AG20443 (cell line): ENCODE measurements at places on chromosomes 12 and 14.
A peak's percentile ranks its signal among the peaks of the same experiment; 100 is the strongest.

- DNase-seq: no peak
These were observed 113.1 kb downstream of the TRAFD1 start for GRCh38 chr12:112238441-112238840.

GRCh38 chr14:99127651-99128167 lies 144.3 kb downstream of the BCL11B start:
- DNase-seq: no peak

- no peak for DNase-seq
These were observed 34.1 kb upstream of the INF2 start for GRCh38 chr14:104655128-104655848.

DNA sequence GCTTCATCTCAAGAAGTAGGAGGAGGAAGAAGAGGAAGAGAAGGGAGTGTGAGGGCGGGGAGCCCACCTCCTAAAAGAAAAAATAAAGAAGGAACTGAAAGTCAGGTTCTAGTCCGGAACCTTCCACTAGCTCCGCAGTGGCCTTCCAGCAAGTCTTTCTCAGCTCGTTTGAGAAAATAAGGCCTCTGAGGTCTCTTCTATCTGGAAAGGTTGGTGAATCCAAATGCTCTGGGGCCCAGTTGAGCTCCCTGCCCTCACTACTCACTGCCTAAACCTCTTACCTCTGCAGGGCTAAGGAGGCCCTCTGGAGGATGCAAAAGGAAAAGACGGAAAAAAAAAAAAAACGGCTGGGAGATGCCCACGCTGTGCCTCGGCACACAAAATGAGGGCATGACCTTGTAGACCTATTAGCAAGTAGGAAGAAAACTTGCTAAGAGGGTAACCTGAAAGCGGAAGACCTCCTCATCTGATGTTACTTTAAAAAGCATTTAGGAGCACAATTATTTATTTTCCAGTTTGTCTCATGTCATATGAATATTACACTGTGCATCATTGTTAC lies 35.9 kb downstream of the FBLN5 start:
- peak; percentile 58 for DNase-seq

DNA sequence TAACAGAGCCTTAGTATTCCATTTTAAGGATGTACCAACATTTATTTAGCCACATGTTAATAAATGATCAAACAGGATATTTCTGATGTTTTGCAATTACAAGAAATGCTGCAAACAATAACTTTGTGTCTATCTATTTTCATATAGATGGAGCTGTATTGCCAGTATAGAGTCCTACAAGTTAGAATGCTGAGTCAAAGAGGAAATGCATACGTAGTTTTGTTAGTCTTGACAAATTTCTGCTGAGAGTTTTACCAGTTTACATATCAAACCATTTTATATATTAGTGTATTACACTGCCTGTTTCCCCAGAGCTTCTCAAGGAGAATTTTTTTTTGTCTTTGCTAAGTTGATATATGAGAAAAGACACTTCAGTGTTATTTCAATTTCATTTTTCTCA lies 541.7 kb downstream of the SLC16A7 start:
- DNase-seq: no peak

DNA sequence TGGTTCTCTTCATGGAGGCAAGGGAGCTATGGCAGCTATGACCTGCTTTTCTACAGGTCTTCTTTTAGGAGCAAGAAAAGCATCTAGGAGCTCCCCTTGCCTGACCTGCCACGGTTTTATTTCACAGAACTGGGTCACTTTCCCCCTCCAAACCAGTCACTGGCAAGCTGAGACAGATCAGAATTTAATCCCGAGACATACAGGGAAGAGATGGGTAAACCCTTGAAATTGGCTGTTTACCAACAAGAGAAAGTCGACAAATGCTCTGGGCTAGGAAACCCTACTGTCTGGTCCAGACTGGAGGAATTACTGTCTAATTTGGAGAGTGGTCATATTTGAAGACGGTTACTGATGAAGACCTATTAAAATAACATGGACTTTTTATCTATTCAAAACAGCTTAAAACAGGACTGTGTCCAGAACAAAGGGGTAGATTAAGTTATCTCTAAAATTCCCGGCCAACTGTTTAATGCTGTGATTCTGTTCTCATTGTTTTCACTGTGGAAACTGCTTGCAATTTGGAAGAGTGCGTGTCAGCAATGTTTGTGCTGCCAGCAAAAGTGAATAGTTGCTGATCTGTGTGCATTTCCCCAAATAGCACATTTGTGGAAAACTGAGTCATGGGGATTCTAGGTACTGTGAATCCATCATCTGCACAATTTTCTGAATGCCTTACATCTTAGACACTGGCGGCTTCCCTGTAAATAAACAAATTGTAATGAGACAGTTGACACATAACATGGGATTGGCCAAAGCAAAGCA lies 73.4 kb upstream of the EEA1 start:
- DNase-seq: peak; percentile 77

GRCh38 chr12:22100958-22101748 lies 55.1 kb downstream of the CMAS start:
- DNase-seq: peak; percentile 34

GRCh38 chr14:104460791-104461651 lies 118.5 kb upstream of the C14orf180 start:
- DNase-seq: no peak

DNA sequence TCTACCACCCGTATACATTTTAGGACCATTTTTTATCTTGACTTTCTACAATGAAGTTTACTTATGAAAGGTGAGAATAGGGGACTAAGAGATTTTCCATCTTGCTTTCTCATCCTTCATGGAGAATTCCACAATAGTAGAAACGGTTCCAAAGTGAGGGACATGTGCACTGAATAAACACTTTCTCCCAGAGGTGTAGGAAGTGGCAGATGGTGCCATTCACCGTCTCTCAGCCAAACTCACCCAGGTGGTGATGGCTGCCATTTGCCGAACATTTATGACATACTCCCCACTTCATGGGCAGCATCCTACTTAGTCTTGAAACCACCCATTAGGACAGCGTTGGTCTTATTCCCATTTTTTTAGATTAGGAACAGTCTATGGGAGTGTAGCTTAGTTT lies 540.5 kb downstream of the DIO2 start:
- DNase-seq: no peak

DNA sequence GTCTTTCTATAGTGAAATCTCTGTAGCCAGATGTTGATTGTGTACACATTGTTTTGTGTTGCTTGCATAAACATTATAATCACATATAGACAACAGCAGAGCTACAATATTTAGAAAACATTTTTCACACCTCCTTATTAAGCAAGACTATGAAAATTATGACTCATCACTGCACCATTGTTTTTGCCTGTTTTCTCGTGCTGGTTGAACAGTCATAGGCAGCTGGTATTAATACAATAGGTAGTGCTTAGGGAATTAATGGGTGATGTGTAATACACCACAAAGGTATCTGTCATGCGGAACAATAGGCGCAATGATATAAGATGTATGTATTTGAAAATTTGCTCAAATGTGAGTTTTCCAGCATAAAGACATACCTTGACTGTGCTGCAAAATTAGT lies 449.3 kb downstream of the FOXG1 start:
- DNase-seq: no peak

DNA sequence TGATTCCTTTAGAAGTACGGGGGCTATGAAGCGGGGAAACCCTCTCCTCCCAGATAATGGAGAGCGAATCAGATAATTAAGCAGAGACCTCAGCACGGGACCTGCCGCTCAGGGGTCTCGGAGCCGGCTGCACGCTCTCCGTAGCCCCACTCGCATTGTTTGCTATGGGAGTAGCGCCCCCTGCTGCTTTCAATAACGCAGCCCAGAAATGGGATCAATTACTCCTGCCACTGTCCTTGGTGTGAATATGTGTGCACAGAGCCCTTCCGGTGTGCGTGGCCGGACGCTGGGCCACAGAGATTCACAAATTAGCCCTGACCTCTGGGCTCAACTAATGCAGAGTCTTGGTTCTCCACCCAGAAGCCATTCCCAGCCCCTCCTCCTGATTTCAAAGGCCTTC lies 76.4 kb upstream of the TMEM132C start:
- no peak for DNase-seq

- DNase-seq: no peak
These were observed 2.8 kb downstream of the RPS6KL1 start for GRCh38 chr14:74920281-74920680.

DNA sequence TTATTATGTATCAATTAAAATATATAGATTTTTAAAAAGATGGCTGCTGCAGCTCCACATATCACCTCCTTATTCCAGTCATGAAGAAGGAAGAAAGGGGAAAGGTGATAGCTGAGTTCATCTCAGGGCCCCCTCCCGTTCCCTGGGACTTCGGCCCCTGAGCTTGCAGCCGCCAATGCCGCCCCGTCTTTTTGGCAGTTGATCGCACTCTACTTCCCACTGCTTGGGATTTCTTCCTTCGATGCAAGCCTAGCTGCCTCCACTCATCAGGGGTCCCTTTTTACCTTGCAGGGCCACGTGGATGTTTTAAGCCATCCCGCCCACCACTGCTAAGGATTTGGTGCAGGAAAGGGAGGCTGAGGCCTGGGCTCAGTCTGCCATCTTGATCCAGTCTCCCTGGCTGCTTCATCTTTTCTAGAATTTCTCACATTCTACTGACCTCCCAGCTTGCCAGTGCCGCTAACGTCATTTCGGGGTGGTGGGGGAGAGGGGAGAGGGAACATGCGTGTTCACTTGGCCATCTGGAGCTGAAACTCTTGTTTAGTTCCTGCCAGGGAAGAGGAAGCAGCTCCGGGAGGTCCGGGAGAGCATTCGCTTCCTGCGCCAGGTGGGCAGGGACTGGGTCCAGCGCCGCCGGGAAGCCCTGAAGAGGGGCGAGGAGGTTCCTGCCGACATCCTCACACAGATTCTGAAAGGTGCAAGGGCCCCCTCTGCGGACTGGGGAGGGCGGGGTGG lies 31.3 kb downstream of the CYP46A1 start:
- DNase-seq: no peak

GRCh38 chr14:47596232-47596631 lies 79.2 kb downstream of the MDGA2 start:
- no peak for DNase-seq

- DNase-seq: no peak
These were observed 49.2 kb upstream of the CHPT1 start for GRCh38 chr12:101648195-101648594.

DNA sequence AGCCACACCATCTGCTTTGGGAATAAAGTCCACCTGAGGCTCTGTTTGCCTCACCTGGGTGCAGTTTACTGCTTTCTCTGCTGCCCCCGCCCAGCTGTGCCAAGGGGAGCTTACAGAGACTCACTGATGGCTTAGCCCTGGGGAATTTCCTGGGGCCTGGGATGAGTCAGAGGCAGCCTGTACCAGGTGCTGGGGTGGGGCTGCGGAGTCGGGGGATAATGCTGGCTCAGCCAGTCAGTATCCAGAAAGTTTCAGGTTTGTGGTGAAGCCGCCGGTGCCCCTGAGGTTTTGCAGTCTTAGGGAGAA lies 22.3 kb downstream of the PLEKHG3 start:
- DNase-seq: no peak

- DNase-seq: no peak
These were observed 162.6 kb upstream of the PLEKHA5 start for GRCh38 chr12:18966954-18967353.

GRCh38 chr12:65916991-65917695 lies 92.9 kb downstream of the HMGA2 start:
- DNase-seq: no peak

DNA sequence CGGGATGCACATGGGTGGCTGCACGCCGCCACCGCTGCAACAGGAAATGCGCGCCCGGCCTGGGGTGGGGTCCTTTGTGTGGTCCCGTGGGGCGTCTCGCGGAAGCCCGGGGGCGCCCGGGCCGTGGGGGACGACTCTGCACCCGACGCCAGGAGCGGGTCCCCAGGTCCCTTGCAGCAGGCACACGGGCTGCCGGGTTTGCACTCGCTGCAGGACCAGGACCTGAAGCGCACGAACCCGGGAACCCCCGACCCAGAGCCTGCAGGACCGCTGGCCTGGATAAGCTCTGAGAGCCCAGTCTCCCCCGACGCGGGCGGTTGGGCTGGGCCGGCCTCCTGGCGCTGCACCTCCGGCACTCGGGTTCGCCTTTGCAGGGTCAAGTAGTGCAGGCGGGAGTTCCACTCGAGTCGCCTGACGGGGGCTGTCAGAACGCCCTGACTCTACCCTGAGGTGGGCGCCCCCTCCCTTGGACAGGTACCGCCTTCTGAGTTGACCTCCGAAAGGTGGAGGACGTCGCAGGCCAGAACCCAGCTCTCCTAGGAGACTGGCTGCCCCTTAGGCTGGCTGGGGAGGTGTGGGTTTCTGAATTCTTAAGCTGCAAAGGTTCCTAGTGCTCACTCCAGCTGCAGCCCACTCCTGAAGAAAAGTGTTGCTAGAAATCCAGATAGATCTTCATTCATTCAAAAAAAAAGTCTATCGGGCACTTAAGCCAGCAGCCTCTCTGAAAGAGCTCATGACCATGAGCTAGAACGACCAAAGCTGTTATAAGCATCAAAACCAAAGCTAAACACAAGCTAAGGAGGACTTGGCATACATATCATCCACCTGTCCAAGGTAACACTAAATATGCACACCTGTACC lies 68.0 kb downstream of the RNF34 start:
- DNase-seq: peak; percentile 61

- peak; percentile 76 for DNase-seq
These were observed 44.0 kb downstream of the RBMS2 start for GRCh38 chr12:56565510-56566101.

- peak; percentile 81 for DNase-seq
These were observed 8.1 kb upstream of the LHX5 start for GRCh38 chr12:113479590-113480335.

GRCh38 chr12:90729736-90730135 lies 225.2 kb downstream of the CCER1 start:
- DNase-seq: no peak

DNA sequence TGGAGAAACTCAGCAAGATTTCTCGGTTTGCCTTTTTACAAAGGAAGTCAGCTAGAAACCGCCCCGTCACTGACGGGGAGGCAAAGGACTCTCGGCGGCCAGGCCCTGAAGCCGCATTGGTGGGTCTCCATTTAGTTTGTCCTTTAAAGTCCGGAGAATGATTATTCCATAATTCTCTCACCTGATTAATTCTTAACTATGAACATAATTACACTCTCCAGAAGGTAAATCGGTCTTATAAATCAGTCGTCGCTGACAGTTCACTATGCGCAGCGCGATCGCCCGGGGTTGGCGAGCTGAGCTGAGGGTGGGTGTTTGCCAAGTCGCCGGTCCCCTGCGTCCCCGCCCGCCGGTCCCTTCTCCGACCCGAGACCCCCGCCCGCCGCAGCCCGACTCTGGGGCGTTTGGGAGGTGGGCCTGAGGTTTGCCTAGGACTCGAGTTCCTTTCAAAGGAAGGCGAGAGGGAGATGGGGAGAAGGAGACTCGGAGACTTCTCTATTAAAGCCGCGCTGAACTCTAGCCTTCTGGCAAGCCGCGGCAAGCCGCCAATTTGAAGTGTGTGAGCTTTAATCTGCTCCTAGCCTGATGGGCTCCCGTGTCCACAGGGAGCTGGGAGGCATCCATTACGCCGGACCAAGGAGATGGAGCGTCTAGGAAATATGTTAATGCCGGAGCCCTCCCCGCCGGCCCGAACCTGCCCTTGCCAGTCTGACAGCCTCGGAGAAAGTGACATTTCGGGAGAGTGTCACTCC lies 392.9 kb downstream of the NOVA1 start:
- peak; percentile 8 for DNase-seq

GRCh38 chr12:3363608-3364007 lies 127.4 kb upstream of the PRMT8 start:
- DNase-seq: no peak

GRCh38 chr12:13504074-13504473 lies 307.5 kb downstream of the EMP1 start:
- DNase-seq: no peak
